Bronchial smooth muscle cell (primary cell): ENCODE measurements at places on chromosomes 4 and X. TPM values are rescaled to one million over a fixed set of nuclear protein-coding genes. Genes with fewer than 3 reads are reported as not detected.

The GUCY1B1 gene
- 39.1 and 46.3 TPM in 2 replicates for total RNA-seq

The SERPINA7 gene
- total RNA-seq = not detected in 2 replicates

The BRCC3 gene
- 9.3 and 11.5 TPM in 2 replicates for total RNA-seq

The BANK1 gene
- 0.17 and 0.32 TPM in 2 replicates for total RNA-seq

The PPP1R2C gene
- not detected in 2 replicates for total RNA-seq

The ITGB1BP2 gene
- 0.43 and 0.47 TPM in 2 replicates for total RNA-seq

The TMEM35A gene
- total RNA-seq = 20.6 and 28.9 TPM in 2 replicates

The MGAT4D gene
- total RNA-seq = not detected in 2 replicates

The ZNF280C gene
- 1.0 and 1.9 TPM in 2 replicates for total RNA-seq

The PFKFB1 gene
- 0.16 TPM in 1 of 2 replicates, not detected in the other for total RNA-seq

The JADE3 gene
- total RNA-seq = 2.8 and 3.9 TPM in 2 replicates

The ADH1B gene
- total RNA-seq = 104 and 567 TPM in 2 replicates

The RASSF6 gene
- under 0.01 TPM in 1 of 2 replicates, not detected in the other for total RNA-seq

The SPON2 gene
- total RNA-seq = 573 and 703 TPM in 2 replicates

The MAGEA2B gene
- total RNA-seq = not detected in 2 replicates

The LGI2 gene
- under 0.01 TPM in 1 of 2 replicates, not detected in the other for total RNA-seq

The NDST3 gene
- total RNA-seq = 0.16 TPM in 1 of 2 replicates, not detected in the other

The FGB gene
- total RNA-seq = not detected in 2 replicates
